AG08396 (cell line): ENCODE measurements at places on chromosomes 2 and 18.

DNA sequence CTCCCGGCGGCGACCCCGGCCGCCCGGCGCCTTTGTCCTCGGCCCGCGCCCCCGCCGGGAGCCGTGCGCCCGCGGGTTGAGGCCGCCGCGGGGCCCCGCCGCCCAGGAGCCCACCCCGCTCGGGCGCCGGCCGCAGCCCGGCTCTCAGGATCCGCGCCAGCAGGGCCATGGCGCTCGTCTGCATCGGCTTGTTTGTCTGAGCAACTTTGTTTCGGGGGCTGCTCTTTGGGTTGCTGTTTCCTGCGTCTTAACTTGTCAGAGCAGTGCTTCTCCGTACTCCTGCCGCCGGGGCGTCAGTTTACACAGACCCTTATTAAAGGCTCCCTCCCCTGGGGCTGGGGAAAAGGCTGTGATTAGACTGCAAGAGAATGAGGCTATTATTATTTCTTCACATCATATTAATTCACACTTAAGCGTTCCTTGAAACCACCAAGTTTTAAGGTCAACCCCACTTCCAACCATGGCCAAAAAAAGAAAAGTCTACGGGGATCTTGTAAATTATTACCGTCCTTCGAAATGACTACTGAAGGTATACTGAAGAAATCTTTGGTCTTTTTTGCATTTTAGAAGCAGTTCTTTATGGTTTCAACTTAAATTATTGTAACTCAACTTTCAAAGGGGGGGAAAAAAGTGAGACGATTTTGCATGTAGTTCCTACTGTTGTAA lies at the start of gene CYP27C1:
TSS of gene CYP27C1 (minus strand) at position 198 of the 666 bp plus-strand sequence. CDS start at position 169, 29 bp downstream.
- DNase-seq, result peak; percentile 20

DNA sequence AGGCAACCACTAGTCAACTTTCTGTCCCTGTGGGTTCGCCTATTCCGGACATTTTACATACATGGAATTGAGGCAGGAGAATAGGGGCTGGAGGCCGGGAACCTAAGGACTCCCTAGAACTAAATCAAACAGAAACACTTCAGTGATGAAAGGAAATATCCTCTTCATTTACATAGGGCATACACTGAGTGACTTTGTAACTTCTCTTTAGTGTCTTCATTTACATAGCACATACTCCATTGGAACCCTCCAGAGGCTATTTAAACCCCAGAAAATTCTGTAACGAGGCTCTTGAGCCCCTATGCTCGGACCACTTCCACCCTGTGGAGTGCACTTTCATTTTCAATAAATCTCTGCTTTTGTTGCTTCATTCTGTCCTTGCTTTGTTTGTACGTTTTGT lies 56.5 kb downstream of the CCDC195 start:
- no peak for DNase-seq

- DNase-seq, result no peak
Observed at GRCh38 chr2:1770566-1771380, 26.5 kb upstream of the PXDN start.

DNA sequence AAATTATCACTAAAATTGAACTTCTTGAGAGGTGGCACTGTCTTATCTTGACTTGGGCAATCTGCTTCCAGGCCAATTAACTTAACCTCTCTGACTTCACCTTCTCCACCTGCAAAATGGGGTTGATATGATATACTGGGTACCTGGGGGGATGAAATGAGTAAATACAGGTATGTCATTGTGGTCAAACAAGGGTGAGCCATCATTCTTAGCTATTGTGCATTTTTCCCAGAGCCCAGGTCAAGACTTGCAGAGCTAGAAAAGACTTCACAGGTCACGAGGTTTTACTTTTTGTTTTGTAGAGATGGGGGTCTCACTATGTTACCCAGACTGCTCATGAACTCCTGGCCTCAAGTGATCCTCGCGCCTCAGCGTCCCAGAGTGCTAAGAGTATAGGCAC lies 145.0 kb downstream of the PRKCE start:
- no peak for DNase-seq

GRCh38 chr2:126482582-126483464 lies 173.1 kb upstream of the GYPC start:
- no peak for DNase-seq

DNA sequence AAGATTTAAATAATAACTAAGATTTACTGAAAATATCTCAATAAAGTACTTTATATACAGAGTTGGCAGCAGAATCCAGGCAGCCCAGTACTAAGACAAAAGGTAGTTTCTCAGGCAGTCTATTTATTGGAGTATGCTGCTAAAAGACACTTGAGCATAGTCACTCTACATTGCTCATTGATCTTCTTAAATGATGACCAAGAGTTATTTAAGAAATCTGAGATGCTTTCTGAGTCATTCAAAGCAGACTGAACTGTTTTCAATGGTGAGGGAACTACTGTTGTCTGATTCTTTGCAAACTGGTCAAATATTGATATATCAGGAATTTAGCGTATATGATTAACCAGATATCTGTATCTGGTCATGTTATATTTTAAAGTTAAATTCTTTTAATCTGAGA lies 133.6 kb downstream of the PHLPP1 start:
- DNase-seq, result no peak

- no peak for DNase-seq
Observed at GRCh38 chr2:222447131-222447530, 22.8 kb downstream of the SGPP2 start.

DNA sequence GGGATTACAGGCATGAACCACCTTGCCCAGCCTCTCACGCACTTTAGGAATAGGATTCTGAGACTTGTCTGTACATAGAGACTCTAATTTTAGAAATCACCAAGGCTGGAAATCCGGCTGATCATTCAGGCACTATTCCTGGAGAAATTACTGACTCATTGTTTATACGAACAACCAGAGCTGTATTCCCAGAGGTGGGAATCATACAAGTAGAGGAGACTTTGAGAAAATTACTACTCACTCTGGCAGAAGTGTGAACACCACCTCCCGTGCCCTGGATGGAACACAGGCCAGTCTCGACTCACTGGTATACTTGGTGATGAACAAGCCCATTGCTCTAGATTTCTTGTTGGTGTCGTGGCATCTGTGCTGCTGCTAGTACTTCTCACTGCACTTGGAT lies 5.8 kb upstream of the ADNP2 start:
- DNase-seq, result peak; percentile 22

GRCh38 chr18:46402396-46402795 lies 254.6 kb downstream of the LOXHD1 start:
- no peak for DNase-seq

DNA sequence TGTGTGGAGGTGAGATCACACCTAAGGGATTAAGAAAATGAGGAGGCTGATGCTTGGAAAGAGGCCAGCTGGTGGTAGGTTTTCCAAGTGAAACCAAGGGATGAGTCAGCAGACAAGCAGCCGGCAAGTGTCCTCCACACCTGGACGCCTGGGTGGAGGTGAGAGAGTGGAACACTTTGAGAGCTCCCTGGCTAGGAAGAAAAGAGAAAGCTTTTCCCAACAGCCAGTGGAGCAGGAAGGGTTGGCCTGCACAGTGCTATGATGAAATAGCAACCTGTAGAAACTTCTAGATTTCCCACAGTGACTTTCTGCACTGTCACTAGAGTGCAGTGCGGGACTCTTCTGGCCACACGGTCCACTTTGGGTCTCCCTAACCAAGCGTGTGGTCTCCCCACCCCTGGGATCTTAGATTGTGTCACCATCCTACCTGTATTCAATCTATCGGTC lies 19.6 kb upstream of the IL37 start:
- no peak for DNase-seq

GRCh38 chr18:73093687-73094250 lies 226.0 kb upstream of the NETO1 start:
- no peak for DNase-seq

GRCh38 chr18:78913395-78913794 lies 66.2 kb upstream of the SALL3 start:
- no peak for DNase-seq

- DNase-seq, result no peak
Observed at GRCh38 chr18:35890323-35890722, 82.2 kb upstream of the RMP24 start.

- DNase-seq, result no peak
Observed at GRCh38 chr2:129975016-129975774, 4.3 kb upstream of the RAB6C start.

DNA sequence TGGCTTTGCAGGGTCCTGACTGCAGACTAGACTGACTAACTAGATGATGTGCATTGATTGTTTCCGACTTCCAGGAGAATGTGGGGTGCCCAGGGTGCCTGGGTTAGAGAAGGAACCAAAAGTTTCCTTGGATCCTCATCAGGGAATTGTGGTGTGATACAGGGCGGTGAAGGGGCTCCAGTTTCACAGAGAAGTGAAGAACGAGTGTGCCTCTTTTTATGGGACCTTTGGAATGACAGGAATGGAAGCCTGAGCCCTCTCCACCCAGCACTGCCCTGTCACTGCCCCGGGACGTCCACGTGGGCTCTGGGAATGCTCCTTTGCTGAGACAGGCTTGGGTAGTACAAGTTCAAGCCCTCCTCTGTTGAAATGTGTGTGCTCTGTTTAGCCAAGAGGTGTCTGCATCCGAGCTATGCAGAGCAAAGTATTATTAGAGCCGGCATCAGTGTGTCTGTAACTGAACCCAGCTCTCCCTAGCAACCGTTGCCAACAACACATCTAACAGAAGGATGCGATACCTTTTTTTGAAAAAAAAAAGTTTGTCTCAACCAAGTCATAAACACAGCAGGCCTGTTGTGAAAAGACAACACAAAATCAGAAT lies 183.6 kb downstream of the SMAD7 start:
- peak; percentile 83 for DNase-seq

DNA sequence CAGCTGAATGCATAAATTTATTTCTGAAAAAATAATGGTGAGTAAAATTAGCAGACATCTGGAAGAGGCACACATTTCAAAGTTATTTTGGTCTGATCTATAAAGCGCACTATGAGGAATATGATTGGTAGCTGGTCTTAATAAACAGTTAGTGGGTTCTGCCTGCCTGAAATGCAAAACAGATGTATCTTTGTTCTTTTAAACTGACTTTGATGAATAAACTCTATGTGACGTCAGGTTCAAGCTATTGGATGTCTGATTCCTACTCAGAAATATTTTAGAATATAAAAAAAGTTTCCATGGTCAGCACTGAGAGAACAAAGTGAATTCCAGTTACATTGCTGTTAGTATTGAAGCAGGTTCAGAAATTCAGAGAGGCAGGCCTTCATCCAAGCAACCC lies 136.4 kb downstream of the TPGS2 start:
- peak; percentile 63 for DNase-seq
